ENCODE measurements at places on chromosomes 3 and 15.

- no peak for DNase-seq
Measured at GRCh38 chr15:25990220-25990619, 127.1 kb upstream of the ATP10A start.

- no peak for DNase-seq
Measured at GRCh38 chr15:57112178-57112577, 193.7 kb downstream of the TCF12 start.

DNA sequence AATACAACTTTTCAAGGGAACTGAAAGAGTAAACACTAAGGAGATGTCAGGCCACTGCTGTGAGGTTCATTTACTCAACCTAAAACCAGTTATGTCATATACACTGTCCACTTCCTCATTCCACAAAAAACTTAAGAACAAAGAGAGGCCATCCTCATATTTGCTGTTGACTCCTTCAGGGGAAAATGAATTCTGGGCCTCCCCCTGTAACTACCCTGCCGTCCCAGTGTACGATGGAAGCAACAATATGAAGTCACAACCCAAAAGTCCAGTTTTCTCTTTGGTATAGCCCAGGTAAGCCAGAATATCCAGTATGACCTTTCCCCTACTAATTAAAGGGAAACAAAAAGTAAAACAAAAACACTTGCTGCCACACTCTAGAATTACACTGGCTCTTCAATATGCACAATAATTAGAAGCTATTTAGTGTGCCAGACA lies 16.2 kb downstream of the CEP152 start:
- DNase-seq, result no peak

DNA sequence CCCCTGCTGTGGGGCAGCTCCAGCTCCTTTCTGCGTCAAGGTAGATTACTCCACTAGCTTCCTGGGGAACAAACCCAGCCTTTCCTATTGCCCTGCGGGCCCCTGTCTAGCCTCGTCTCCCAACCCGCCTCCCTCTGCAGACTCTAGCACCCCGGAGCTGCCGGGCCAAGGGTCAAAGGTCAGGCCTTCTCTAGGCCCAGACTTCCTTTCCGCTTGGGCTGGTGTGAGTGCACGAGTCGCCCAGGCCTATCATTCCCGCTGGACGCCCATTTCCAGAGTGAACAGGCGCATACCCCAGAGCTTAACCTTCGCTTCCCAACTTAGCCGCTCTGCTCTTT lies 11.6 kb upstream of the ONECUT1 start:
- DNase-seq, result no peak

GRCh38 chr15:96031426-96032110 lies 298.9 kb upstream of the NR2F2 start:
- DNase-seq, result no peak

DNA sequence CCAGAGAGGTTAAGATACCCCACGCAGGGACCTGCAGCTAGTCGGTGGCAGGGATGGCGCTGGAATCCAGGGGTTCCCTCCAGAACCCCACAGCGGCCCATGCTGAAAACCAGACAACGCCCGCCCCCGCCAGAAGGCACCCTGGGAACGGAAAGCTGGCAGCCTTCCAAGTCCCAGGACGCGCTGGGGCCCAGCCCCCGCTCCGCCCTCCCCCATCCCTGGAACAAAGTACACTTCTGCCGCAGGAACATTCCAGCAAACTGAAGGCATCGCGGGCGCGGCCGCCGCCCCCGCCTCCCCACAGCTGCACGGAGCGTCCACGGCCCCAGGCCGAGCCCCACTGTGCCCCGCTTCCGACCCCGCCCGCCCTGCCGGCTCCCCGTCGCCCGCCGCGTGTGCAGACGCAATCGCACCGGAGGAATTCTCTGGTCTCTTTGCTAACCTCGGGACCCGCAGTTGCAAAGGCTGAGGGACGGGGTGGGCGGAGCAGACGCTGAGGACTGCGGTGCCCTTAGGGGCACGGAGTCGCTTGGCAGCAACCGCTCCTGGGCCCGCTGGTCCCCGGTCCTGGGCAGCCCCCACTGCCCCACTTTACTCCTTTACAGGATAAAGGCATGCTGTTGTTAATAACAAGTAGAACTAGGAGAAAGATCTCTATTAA lies 44.8 kb upstream of the RNU6-1 start:
- DNase-seq, result peak; percentile 28

- no peak for DNase-seq
Measured at GRCh38 chr15:51973775-51974174, 2.2 kb upstream of the LEO1 start.

- DNase-seq, result no peak
Measured at GRCh38 chr15:45714590-45715488, 80.0 kb downstream of the SQOR start.

GRCh38 chr3:107416138-107416537 lies 38.9 kb downstream of the CCDC54 start:
- no peak for DNase-seq

GRCh38 chr3:159157275-159157674 lies 355.4 kb downstream of the MFSD1 start:
- DNase-seq, result no peak

- DNase-seq, result no peak
Measured at GRCh38 chr15:58773024-58773423, 1.9 kb downstream of the MINDY2 start.

GRCh38 chr15:68518046-68518445 lies 60.7 kb upstream of the CORO2B start:
- no peak for DNase-seq

- DNase-seq, result no peak
Measured at GRCh38 chr3:196740481-196741248, 1.0 kb downstream of the PAK2 start.

DNA sequence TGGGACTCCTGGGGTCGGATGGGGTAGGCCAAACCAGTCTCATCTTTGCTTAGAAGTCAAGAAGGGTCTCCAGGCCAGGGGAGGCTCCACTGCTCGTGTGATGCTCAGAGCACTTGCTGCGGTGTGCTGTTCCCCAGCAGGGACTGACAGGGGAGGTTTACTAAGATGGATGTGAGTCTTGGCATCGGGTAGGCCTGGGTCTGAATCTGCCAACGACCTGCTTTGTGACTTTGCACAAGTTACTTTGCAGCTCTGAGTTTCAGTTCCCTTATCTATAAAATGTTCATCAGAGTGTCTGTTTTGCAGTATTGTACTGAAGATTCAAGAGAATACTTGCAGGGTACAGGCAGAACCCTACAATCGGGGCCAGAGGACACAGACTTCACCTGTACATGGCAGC lies 17.3 kb upstream of the CDCP1 start:
- no peak for DNase-seq

- DNase-seq, result no peak
Measured at GRCh38 chr3:87625876-87626275, 349.5 kb upstream of the POU1F1 start.

DNA sequence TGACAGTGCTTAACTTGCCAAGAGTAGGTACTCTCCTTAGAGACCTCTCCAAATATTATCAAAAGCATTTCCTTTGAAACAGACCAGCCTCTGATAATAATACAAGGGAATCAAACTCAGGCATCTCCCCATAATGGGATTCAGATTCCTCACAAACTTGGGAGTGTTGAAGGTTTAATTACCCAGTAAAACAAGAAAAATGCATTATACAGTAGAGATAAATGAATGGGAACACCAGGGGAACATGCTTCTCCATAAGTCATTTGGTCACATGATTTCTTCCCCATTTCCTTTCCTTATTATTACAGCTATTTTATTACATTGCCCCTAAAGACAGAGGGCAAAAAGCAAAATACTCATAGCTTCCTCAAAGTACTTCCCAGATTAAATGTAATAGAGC lies 325.0 kb upstream of the CDIN1 start:
- no peak for DNase-seq

DNA sequence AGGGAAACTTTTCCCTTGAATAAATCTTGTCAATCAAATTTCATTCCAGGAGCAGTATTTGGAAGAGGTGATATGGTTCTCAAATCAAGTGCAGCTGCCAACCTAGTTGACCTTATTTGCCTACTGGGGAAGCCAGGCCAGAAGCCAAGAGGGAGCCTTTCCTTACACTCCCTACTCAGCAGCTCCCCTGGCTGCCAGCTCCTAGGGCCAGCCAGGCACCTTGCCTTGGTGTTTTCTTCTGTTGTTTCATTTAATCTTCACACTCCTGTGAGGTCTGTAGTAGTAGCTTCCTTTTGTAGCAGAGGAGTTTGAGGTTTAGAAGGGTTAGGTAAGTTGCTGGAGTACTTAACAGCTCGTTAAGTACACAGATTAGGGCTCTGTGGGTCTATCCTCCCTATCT lies 22.6 kb downstream of the MKRN2OS start:
- no peak for DNase-seq

GRCh38 chr3:182837855-182838454 lies 44.7 kb downstream of the ATP11B start:
- no peak for DNase-seq

DNA sequence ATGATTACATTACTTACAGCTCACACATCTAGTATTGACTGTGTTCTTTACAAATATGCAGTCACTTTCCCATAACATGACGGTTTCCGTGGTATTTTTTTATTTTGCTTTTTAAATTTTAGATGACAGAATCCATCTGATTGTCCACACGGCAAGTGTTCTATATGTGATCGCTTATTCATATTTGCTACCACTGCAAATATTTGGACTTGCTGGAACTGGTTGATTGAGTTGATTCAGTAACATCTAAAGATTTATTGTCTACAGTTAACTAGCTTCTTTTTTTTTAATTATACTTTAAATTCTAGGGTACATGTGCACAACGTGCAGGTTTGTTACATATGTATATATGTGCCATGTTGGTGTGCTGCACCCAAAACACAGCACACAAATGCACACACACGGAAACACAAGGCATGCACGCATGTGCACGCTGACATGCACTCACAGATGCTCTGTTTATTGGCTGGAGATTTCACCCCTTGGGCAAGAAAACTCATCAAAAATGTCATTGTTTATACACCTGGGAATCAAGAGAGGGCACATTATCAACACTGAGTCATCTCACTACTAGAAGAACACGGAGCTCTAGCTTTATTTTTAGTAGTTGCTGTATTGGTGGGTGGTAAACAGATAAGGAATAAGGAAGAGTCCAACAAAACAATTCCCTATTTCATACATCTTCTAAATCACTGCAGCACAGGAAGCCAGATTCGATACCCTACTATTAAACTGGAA lies 16.4 kb downstream of the ARRDC4 start:
- DNase-seq, result no peak
